C1 segment of cervical spinal cord (tissue), 14 donors: ENCODE measurements at places on chromosomes 7 and 10.

GRCh38 chr10:17290226-17290625 is 62.2 kb downstream of the VIM start:
- DNase-seq = no peak

DNA sequence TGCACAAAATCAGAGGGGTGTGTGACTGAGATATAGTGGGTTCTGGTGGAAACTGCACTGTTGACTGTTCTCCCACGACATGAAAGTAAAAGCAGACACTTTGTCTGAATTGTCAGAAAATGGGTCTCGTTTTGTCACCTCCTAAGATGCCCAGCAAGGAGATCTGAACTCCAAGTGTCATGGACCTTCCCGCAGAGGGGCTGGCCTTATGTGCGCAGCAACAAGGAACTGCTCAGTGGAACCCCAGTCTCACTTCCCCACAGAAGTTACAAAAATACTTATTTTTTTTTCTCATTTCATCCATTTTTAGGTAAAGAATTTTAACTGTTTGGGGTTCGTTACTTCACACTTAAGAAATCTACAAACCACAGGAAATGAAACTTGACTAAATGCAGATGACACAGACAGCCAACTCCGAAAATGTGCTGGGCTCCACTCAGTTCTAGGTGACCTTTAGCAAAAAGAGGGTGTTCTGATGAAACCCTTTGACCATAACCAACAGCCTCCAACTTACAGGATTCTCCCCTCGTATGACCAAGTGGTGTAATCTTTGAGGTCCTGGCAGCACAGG is 115.0 kb downstream of the FAM107B start:
- no peak for DNase-seq

GRCh38 chr10:7666253-7667023 is at the start of gene ITIH5:
TSS of gene ITIH5 (minus strand) at chr10:7666966. CDS start at chr10:7666892, 74 bp downstream.
- no peak for DNase-seq

DNA sequence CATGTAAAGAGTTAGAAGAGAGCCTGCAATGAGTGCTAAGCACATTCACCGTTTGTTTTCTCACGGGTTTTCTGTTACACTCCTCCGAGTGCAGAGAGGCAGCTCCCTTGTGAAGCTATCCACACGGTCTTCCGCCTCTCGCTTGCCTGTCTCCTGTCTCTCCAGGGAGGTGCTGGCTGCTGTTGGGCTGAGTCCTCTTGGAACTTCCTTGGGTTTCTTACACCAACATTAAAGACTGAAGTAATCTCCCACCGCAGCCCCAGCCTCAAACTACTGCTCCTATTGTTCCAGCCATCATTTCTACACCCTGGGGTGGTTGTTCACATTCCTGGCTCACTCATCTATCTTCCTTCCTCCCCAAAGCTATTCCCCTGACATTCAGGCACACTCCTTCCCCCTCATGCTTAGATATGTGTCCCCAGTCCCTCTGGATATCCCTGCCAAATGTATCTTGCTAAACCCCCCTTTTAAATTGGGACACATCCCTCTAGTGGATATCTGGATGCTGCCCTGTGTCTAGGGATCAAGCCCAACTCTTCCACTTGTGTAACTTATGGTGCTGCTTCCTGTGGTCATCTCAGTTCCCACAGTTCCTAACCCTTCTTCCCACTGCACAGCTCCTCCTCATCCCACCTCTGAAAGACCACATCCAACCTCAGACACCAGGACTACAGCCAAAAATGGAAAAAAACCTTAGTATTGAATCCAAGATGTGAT is 14.1 kb downstream of the ESYT2 start:
- DNase-seq = no peak

DNA sequence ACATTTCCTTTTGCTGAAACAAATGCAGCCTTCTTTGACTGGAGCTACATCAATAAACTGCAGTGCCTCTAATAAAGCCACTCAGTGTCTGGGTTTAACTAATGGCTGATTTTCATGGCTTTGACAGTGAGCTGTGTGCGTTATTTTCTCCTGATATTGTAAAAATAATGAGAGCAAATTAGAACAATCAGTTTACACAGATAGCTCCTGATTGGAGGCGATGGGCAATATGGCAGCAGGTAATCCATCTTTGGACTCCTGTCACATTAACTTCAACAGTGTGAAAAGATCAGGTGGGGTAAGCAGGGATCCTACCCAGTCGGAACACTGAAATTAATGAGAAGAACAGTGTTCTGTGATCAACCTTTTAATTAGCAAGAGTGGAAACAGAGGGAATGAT is 100.7 kb downstream of the POLL start:
- DNase-seq = no peak

GRCh38 chr7:94154182-94154581 is 150.0 kb upstream of the BET1 start:
- no peak for DNase-seq

DNA sequence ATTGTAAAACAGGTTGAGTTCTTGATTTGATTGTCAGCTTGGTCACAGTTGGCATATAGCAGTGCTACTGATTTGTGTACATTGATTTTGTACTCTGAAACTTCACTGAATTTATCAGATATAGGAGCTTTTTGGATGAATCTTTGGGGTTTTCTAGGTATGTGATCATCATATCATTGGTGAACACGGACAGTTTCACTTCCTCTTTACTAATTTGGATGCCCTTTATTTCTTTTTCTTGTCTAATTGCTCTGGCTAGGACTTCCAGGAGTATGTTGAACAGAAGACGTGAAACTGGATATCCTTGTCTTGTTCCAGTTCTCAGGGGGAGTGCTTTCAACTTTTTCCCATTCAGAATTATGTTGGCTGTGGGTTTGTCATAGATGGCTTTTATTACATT is 86.9 kb downstream of the EXOC4 start:
- no peak for DNase-seq
